ENCODE measurements at places on chromosomes 1 and 21.

GRCh38 chr1:33824321-33824720 lies 39.6 kb upstream of the HMGB4 start:
- ATAC-seq: no peak
- no peak overlapping the region for H3K4me3 ChIP-seq
- no peaks in the 10 kb centered on the region for H3K4me1 ChIP-seq
- no peaks in the 10 kb centered on the region for H3K36me3 ChIP-seq

- H3K27ac ChIP-seq: no peak overlapping the region
- no peaks in the 10 kb centered on the region for H3K36me3 ChIP-seq
- peaks cover 41% of the 10 kb centered on the region for H3K27me3 ChIP-seq
- no peak overlapping the region for H3K4me3 ChIP-seq
- H3K4me1 ChIP-seq: no peaks in the 10 kb centered on the region
These were observed 113.5 kb upstream of the ZNF678 start for GRCh38 chr1:227449741-227450441.

DNA sequence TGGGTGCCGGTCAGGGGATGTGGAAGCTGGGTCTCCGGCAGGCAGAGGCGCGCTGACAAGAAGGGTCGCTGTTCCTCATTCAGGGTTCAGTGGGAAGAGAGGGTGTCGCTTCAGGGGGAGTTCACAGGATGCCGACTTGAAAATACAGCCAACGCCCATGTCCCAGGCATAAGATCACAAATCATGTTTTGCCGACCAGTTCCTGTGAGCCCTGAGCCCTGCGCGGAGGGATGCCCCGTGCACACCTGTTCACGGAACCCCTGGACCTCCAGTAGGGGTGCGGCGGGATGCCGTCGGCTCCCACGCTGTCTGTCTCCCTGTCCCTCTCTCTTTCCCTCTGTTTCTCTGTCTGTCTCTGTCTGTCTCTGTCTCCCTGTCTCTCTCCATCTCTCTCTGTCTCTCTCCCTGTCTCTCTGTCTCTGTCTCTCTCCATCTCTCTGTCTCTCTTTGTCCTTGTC lies 26.8 kb downstream of the TP73 start:
- no peak for ATAC-seq
- no peak overlapping the region for H3K27ac ChIP-seq
- H3K27me3 ChIP-seq: peaks cover 5% of the 10 kb centered on the region

- no peaks in the 10 kb centered on the region for H3K4me1 ChIP-seq
- H3K27ac ChIP-seq: no peak overlapping the region
- no peak overlapping the region for H3K4me3 ChIP-seq
- no peak for ATAC-seq
- H3K27me3 ChIP-seq: peaks cover 22% of the 10 kb centered on the region
These were observed 23.2 kb downstream of the SGIP1 start for GRCh38 chr1:66557157-66557556.

GRCh38 chr1:113913887-113914664 lies 8.9 kb downstream of the DCLRE1B start:
- H3K27ac ChIP-seq: no peak overlapping the region
- H3K4me1 ChIP-seq: peaks cover 6% of the 10 kb centered on the region
- H3K4me3 ChIP-seq: no peak overlapping the region
- peaks cover 44% of the 10 kb centered on the region for H3K36me3 ChIP-seq

GRCh38 chr1:27147842-27148518 lies 6.9 kb downstream of the SLC9A1 start:
- no peak for ATAC-seq
- no peak overlapping the region for H3K4me3 ChIP-seq
- H3K27me3 ChIP-seq: no peaks in the 10 kb centered on the region
- peaks cover 32% of the 10 kb centered on the region for H3K4me1 ChIP-seq
- peak overlapping the region; percentile 69 for H3K27ac ChIP-seq

- no peaks in the 10 kb centered on the region for H3K36me3 ChIP-seq
- H3K27ac ChIP-seq: no peak overlapping the region
- H3K4me1 ChIP-seq: no peaks in the 10 kb centered on the region
- no peak for ATAC-seq
These were observed 44.3 kb downstream of the TMEM51 start for GRCh38 chr1:15197591-15198447.

- peaks cover 4% of the 10 kb centered on the region for H3K27me3 ChIP-seq
- ATAC-seq: no peak
- peak overlapping the region; percentile 72 for H3K4me3 ChIP-seq
- H3K36me3 ChIP-seq: peaks cover 44% of the 10 kb centered on the region
- H3K4me1 ChIP-seq: peaks cover 12% of the 10 kb centered on the region
- H3K27ac ChIP-seq: peak overlapping the region; percentile 77
These were observed 994 bp downstream of the FAM229A start for GRCh38 chr1:32361308-32361673.

DNA sequence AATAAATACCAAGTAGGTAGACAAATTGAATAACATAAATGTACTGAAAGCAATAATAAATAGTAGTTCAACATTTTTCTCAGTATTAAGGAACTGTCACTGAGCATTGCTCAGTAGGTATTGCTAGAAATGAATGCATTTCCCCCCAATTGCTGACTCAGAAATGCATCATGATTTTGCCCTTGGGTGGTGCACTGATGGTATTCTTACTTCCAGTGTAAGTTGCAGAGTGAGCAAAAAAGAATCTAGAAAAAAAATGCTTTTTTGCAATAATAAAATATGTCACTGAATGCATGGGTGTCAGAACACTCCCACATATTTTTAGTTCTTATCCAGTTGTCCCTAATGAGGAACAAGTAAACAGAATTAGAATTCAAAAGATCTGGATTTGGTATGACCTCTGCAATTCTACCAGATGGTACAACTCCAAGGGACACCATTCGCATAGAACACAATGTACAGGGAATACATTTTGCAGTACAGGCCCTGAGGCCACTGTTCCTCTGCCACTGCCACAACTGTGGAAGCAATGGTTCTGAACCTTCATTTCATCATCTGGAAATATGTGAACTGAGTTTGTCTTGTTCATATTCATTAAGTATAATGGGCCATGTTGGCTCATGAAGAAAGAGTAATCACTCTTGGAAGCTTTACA lies 78.0 kb downstream of the ATP6V1G3 start:
- ATAC-seq: peak; percentile 90
- H3K4me1 ChIP-seq: no peaks in the 10 kb centered on the region
- H3K27me3 ChIP-seq: no peaks in the 10 kb centered on the region
- H3K27ac ChIP-seq: no peak overlapping the region
- H3K36me3 ChIP-seq: no peaks in the 10 kb centered on the region
- H3K4me3 ChIP-seq: no peak overlapping the region

DNA sequence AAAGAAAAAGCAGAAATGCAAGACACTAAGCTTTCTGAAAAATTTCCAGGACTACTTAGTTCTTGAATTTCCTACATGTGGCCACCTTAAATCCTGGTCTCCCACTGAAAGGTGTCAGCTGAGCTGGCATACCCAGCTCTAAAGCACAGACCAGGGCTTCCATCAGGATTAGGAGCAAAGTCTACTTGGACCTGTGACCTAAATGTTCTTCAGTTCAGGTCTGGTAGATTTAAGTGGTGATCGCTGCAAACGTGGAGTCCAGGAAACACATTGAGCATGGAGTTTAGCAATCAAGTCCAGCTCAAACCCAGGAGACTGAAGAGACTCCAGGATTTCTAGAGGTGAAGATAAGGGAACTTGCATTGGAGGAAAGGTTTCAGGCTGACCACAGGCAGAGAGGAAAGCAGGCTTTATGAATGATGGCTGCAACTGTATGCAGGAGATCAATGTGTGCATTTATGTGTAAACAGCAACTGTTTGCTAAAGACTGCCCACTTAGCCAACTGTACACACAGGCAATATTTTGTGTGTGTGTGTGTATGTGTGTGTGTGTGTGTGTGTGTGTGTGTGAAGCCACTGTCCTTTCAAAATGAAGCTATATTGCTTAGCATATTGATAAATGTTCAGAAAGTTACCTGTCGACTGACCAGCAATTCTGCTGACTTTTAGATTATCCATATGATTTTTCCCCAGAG lies 75.2 kb downstream of the LMX1A start:
- no peak for ATAC-seq
- no peaks in the 10 kb centered on the region for H3K36me3 ChIP-seq
- H3K27ac ChIP-seq: no peak overlapping the region
- H3K27me3 ChIP-seq: peaks cover 33% of the 10 kb centered on the region

DNA sequence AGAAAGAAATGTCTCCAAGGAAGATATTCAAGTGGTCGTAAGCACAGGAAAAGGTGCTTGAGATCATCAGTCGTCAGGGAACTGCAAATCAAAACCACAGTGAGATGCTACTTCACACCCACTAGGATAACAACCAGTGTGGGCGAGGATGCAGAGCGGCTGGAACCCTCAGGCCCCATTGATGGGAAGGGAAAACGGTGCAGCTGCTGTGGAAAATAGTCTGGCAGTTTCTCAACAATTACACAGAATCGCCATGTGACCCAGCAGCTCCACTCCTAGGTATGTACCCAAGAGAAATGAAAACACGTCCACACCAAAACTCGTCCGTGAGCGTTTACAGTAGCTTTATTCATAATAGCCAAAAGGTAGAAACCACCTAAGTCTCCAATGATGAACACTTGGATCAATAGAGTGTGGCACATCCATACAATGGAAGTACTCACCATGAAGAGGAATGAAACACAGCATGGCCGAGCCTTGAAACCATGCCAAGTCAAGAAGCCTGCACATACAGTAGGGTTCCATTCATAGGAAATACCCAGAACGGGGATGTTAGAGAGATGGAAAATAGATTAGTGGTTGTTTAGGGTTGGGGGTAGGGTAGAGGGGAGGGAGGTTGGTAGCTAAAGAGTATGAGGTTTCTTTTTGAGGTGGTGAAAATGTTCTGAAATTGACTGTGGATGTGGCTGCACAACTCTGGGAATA lies 6.1 kb downstream of the DFFB start:
- no peaks in the 10 kb centered on the region for H3K27me3 ChIP-seq
- no peak for ATAC-seq
- no peak overlapping the region for H3K4me3 ChIP-seq
- H3K36me3 ChIP-seq: peaks cover 17% of the 10 kb centered on the region
- H3K4me1 ChIP-seq: peaks cover under 1% of the 10 kb centered on the region

DNA sequence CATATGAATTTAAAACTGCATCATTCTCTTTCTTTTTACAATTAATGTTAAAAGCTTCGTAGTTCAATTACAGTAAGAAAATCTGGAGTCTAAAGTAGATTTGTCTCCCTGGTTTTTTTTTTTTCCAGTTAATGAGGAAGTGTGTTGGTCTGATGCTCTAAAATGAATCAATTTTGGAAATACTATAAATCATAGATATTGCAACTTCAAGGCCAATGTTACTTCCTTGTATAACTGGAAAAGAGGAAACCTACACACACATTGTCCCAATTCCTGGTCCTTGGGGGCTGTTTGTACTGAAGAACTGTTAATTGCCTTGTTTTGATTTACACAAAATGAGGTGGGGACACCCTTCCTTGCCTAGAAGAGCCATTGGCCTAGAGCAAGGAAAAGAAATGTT lies 107.2 kb downstream of the RGS2 start:
- no peaks in the 10 kb centered on the region for H3K36me3 ChIP-seq
- H3K27me3 ChIP-seq: no peaks in the 10 kb centered on the region
- no peak for ATAC-seq

DNA sequence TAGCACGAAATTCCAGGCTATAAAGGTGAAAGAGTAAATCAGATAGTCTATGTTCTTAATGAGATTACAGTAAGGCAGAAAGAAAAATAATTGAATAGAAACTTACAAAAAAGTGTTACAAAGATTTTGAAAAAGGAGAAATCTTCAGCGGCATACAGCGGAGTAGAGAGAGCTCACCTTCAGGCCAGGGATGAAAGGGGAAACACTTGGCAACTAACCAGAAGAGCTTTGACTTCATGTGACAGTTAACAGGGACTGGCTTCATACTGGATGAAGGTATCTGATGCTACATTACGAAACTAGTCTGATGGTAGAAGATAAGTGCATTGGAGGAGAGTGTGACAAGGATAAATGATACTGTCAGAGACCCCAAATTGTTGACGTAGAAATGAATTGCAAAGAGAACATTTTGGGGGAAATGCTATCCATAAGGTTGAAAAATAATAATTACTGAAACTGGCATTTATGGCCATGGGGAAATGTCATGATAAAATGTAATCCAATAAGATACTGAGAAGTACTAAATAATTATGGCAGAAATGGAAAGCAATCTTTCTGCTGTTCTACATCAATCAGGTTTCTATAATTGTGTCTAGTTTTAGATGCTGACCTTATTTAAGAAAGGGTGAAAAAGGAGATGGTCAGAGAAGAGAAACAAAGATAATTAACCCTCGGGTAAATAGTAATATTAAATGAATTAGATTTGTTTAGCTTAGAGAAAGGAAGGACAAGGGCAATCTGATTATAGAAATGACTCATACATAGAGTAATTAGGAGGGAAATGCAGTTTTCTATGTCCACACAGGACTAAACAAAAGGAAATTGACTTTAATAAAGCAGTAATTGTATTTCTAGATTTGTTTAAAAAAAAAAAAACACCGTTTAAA lies 808.7 kb downstream of the NCAM2 start:
- H3K27me3 ChIP-seq: no peaks in the 10 kb centered on the region
- no peaks in the 10 kb centered on the region for H3K4me1 ChIP-seq
- no peak overlapping the region for H3K27ac ChIP-seq
- ATAC-seq: no peak
- H3K36me3 ChIP-seq: no peaks in the 10 kb centered on the region

GRCh38 chr1:101302831-101303511 lies 66.2 kb downstream of the S1PR1 start:
- no peak overlapping the region for H3K27ac ChIP-seq
- H3K4me1 ChIP-seq: peaks cover 4% of the 10 kb centered on the region
- H3K36me3 ChIP-seq: no peaks in the 10 kb centered on the region
- no peaks in the 10 kb centered on the region for H3K27me3 ChIP-seq
- H3K4me3 ChIP-seq: no peak overlapping the region

DNA sequence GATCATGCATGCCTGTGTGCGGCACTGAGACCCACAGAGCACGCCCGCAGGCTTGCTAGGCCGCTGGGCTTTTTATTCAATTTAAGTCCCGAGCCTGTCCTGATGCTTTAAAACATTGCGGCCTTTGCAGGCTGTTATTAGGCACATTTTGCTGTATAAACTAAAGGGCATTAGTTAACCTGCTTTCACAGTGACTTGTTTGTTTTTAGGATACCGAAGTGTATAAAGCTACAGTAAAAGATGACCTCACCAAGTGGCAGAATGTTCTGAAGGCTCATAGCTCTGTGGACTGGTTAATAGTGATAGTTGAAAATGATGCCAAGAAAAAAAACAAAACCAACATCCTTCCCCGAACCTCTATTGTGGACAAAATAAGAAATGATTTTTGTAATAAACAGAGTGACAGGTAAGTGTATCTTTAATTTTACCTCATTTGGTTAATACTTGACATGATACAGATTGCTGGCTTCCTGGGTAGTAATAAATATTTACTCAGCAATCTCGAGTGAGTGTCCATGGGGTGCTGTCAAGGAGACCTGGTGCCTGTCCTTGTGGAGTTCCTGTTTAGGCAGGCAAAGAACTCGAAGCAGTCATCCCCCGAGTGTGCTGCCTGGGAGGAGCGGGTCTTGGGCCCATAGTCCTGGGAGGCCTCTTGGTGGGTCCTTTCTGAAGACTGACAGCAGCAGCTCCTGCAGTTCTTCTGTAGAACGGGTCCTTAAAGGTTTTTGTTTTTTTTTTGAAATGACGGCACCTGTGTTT lies 40.1 kb downstream of the TRAPPC10 start:
- ATAC-seq: no peak
- H3K27me3 ChIP-seq: no peaks in the 10 kb centered on the region
- H3K4me3 ChIP-seq: no peak overlapping the region
- peaks cover 26% of the 10 kb centered on the region for H3K4me1 ChIP-seq

All from activated T-helper 17 cell treated with anti-CD3 and anti-CD28 coated beads, Interleukin-2, amount 50 U/mL, for 72 hours (primary cell).